ENCODE measurements at places on chromosomes 6 and 20.

DNA sequence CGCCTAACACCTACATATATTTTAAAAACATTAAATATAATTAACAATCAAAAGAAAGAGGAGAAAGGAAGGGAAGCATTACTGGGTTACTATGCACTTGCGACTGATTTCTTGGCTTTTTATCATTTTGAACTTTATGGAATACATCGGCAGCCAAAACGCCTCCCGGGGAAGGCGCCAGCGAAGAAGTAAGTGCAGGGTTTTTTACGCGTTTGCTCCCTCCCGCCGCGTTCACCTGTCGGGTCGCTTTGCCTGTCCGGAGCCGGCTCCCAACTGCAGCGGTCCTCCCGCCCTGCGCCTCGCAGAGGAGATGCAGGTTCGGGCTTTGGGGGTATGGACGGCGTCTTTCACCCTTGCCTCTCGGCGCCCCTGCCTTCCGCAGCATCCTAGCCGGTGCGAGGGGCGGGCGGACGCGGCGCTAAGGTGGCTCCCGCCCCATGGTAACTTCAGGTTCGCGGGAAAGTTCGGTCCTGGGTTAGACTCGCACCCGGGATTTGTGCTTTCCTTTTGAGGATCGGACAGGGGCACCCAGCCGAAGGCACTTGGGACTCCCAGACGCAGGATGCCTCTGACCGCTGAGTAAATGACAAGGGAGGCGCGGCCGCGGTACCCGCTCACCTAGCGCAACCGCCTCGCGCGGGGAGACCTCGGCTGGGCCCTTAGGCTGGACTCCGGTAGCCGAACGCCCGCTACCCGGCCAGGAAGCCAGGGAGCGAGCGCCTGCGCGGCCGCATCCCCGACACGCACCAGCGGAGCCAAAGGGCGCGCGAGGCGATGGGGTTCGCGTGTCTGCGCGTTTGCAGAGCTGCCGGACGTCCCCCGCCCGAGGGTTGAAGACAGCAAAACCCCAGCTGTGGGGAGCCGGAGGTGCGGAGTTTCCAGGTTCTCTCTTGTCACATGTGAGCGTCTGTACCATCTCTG lies 891 bp downstream of the RSPO3 start:
- no peak for DNase-seq

- no peak for DNase-seq
Observed at GRCh38 chr20:55632592-55632991, 372.7 kb downstream of the CBLN4 start.

DNA sequence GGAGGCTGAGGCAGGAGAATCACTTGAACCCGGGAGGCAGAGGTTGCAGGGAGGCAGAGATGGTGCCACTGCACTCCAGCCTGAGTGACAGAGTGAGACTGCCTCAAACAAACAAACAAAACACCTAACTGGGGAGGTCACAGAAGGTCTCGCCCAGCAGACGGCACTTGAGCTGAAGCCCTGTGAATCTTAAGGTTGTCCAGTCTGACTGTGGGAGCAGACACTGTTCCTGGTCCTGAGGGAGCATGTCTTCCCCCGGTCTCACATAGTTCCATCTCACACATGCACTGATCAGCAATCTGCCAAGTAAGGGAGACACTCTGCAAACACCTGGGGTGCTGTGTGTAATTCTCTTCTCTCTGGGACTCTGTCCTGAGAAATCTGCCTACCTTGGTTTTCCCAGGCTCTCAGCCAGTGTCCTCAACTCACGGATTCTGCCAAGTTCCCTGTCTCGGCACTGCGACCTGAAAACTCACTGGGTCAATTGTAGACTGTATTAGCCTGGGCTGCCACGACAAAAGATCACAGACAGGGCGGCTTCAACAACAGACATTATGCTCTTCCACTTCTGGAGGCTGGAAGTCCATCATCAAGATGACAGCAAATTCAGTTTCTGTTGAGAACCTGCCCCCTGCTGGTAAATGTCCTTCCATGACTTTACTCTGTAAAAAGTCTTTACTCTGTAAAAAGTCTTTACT lies 94.3 kb downstream of the JPH2 start:
- DNase-seq: peak; percentile 22

GRCh38 chr6:36754582-36755434 lies 57.2 kb downstream of the RAB44 start:
- DNase-seq: no peak

DNA sequence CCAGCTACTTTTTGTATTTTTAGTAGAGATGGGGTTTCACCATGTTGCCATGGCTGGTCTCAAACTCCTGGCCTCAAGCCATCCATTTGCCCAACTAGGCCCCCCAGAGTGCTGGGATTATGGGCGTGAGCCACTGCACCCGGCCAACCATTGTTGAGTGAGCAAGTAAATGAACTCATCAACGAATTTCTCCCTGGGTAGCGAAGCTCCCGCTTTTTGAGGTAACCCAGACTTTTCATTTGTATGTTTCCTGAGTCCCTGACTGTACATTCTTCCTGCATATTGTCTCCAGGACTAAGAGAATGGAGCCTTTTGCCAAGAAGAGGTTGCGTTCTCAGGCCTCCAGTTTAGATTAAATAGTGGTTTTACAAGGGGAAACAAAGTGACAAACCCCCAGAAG lies 36.4 kb downstream of the RIPOR3 start:
- no peak for DNase-seq

DNA sequence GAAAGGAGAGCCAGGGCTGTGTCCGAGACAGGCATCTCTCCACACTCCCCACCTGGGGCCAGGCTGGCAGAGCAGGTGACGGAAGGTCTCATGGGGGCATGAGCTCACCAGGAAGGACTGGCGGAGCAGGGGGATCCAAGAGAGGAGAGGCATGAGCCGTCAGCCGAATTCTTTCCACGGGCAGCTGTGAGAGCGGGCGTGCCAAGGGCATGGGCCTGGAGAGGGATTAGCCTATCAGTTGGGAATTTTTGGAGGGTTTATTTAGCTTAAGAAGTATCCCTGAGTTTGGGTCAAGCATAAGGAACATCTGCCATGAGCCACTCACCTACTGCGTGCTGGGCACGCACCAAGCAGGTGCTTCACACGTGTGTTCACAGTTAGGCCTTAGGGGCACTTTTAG lies 60.2 kb upstream of the ZNFX1 start:
- DNase-seq: no peak

All from foreskin melanocyte (primary cell).